ENCODE measurements at places on chromosomes 5 and 9.

DNA sequence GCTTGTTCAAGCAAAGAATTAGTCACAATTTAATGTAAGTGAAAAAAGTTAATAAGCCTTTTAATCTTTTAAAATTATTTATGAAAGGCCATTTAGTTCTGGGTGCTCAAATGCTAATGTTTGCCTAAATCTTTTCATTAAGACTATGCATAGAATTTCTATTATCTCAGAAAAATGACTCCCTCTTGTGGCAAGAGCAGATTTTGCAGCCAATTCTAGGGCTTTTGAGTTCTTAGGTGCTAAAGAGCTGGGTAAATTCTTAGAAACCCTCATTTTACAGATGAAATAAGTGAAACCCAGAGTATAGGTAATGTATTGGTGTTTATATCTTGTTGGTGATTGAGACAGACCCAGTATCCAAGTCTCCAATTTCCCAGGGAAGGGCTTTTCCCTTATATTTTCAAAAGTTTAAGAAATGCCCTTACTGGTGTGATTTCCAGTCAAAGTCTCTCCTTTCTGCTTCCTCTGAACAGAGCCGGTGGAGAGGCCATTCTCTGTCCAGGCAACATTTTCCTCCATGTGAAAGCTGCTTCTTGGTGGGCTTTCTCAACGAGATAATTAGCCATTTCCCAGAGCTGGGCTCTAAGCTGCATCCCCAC is 24.1 kb upstream of the PCSK5 start:
- no peak for DNase-seq

- DNase-seq = no peak
Measured at GRCh38 chr5:127988146-127988760, 95.3 kb upstream of the SLC12A2 start.

DNA sequence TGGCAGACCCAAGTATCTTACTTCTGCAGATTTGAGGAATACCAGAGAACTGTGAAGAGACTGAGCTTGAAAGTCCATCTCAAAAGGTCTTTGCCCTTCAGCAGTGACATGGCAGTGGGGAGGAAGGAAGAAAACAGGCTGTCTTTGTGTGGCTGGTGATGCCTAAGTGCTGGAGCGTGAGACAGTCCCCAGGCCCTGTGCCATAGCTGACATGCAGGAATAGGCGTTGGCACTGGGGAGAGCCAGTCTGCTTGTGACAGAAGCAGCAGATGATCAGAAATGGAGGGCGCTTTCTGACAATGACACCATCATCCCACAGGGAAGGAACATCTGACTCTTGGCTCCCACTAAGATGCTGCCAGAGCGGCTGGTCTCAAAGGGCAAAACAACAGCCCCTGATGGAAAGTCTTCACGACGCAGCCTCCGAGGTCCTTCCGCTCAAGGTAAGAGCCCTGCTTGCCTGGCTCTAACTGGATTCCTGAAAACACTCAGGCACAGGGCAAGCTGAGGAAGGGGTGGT is 15.5 kb upstream of the GLRX start:
- no peak for DNase-seq

DNA sequence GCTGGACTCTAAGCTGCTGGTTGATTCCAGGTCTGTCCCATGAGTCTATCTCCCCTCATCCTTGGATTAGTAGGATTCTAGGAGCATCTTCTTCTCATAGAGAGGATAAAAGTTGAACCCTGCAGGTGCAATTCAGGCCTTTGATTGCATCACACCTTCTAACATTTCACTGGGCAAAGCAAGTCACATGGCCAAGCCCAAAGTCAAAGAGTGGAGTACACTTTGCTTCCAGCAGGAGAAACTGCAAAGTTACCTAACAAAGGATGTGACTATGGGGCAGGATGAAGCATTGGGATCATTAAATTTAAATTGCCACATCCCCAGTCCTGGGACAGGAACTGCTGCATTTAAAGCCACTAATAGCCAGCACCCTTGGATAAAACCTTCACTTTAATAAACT is 51.0 kb upstream of the EGFLAM start:
- no peak for DNase-seq

DNA sequence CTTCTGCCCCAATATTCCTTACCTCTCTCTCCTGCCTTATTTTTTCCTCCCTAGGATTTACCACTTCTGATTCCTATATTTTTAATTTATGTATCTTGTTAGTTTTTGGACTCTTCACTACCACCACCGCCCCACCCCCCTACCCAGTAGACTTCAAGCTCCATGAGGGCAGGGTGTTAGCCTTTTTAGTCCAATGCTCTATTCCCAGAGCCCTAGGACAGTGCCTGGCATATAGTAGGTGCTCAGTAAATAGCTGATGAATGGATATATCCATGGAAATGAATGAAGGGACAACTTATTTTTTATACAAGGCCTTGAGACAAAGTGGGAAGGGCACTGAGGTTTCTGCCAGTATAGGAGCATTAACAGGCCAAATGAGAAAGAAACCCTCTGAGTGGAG is 41.5 kb downstream of the IRF1 start:
- DNase-seq = no peak

DNA sequence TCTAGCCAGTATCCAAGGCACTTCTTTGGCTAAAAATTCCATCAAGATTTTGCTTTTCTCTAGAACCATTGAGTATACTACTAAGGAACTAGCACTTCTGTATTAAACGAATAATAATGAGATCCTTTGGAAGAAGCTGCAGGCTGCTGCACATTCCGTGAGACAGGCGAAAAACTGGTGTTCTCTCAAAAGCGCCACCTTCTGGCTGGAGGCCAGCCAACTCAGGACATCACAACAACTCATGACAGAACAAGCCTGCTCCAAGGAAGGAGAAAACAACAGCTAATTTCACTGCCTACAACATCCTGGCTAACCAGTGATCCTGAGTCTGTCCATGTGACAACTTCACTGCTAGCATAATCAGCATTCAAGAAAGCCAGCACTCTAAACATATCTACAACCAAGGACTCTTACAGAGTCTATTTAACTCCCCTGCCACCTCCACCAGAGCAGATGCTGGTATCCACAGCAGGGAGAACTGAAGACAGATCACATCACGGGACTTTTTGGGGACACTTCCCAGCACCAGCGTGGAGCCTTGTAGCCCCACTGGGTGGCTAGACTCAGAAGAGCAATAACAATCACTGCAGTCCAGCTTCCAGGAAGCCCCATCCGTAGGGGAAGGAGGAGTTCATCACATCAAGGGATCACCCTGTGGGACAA is 150.5 kb downstream of the YTHDC2 start:
- no peak for DNase-seq

DNA sequence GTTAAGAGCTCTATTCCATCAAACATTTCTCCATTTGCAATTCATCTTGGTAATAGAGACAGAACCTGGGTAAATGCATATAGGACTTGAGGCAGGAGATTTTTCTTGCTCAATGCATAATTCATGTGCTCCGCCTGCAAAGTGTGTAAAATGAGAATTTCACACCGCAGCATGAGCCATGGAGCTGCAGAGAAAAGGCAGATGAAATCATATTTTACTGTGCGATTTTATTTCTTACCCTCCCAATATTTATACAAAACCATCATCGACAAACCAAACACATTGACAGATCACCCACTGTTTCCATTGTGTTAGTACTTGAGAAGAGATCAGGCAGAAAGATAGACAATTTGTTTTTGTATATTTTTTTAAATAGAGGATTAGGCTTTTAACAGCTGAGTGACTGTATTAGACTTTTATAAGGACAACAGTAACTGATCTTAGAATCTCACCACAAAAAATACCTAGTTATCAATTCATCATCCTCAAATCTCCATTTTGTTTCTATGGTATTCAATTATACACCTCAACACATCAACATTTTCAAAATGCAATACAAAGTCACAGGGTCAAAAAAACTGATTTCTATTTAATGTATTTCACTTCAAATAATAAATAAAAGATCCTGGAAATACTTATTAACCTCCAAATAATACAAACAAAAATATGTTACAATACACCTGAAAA is 191.1 kb downstream of the AP3B1 start:
- no peak for DNase-seq

DNA sequence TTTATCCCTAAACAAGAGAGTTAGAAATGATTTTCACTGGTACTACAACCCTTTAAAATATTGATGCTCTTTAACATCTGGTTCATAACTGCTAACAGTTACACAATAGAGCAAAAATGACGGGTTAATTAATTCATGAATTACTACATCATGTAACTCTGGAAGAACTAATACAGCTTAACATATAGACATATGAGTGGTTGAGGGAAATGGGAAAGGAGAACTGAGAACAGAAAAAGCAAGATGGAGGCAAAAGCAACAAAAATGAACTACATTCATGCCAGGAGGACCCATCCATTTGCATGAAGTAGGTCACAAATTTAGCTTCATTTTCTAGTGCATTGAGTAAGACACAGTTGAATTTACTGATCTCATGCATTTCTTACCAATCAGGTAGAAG is 61.8 kb downstream of the C9 start:
- DNase-seq = no peak

All from NCI-H187 treated with DMSO at 0.1 percent for 48 hours (cell line).